ENCODE measurements at places on chromosomes 12 and 14.
A peak's percentile ranks its signal among the peaks of the same experiment; 100 is the strongest.

DNA sequence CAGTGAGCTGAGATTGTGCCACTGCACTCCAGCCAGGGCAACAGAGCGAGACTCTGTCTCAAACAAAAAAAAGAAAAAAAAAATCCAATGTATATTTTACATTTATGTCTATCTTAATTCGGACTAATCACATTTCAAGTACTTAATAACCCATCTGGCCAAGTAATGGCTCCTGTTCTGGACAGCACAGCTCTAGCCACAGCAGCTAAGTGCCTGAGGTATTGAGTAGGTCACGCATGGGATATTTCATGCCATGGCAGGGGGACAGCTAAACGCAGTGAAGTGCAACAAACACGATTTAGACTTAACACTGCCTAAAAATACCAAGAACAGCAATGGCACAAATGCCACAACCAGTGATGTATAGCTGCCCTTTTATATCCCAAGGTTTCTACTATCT is 8.0 kb downstream of the BAZ1A start:
- no peak for DNase-seq

GRCh38 chr14:22791301-22791700 is 23.9 kb downstream of the SLC7A7 start:
- DNase-seq, result no peak

GRCh38 chr12:90978117-90978770 is 23.3 kb upstream of the CCER1 start:
- no peak for DNase-seq

DNA sequence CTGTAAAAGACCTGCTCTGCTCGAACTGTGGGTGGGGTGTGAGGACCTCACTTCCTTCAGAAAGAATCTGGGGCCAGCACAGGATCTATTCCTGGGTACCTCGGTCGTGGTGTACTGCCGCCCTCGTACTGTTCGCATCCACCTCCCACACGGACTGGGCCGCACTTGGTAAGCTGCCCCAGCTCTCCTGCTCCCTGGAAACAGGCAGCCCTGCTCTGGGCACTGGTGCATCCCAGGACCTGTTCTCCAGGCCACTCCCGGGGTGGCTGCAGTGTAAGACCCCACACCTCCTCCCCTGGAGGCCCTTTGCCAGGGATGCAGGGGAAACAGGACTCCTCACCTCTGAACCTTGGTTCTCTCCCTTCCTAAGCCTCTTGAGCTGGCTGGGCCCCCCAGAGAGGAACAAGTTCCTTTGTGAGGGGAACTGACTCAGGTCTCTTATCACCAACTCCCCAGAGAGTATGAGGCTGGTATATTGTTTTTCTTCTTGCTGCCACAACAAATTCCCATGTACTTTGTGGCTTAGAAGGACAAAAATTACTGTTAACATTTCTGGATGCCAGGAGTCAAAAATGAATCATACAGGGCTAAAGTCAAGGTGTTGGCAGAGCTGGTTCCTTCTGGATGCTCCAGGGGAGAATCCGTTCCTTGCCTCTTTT is 276.5 kb downstream of the NUAK1 start:
- DNase-seq, result no peak

DNA sequence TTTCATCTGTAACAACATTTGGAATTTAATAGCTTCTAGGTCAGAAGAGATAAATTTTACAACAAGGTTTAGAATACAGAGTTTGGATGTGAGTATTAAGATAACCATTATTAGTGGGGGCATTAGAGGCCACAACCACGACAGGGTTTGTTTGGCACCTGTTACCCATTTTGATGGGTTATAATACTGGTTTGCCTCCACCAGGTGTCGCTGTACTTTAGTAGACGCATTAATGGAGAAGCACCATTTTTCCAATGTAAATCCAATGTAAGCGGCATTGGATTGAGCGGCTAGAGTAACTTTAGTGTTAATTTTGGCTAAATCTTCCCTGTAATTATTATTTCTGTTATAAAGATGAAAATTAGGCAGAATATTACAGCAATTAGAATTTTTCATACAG is 136.2 kb downstream of the SLCO1B3 start:
- DNase-seq, result no peak

DNA sequence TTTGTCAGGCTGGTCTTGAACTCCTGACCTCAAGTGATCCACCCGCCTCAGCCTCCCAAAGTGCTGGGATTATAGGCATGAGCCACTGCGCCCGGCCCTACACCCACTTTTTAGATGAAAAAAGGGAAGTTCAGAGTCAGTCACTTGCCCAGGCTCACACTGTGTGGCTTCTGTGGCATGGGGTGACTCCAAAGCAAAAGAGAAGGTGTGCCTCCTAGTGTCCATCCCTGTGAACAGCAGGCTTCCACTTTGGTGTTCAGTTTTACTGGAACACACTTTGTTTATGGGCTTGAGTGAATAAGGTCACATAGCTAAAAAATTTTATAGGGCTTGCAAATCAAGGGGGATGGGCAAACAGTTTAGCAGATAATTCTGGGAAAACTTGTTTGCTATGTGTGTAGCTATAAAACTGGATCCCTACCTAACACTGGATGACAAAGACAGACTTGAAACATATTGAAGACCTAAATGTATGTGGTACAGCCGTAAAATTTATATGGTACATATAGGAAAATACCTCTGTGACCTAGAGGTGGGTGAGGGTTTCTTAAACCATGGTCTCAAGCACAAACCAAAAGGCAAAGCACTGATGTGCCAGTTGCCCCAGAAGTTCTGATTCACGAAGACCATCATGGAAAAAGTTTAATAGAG is 54.9 kb downstream of the EID3 start:
- peak; percentile 69 for DNase-seq

DNA sequence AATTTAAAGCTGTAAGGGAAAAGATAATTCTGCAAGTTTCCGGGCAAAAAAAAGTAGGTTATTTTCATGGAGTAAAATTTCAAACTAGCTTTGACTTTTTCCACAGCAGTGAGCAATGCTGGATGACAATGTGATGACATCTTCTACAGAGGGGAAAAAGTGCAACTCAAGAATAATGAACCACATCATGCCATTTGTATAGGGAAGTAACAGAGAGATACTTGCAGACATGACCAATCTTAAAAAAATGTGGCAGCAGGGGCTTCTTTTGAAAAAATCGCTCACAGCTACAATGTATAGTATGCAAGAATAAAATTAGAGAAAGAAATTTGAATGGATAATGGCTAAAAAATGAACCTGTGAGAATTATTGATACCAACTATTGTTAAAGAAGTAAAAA is 115.5 kb downstream of the DHRS2 start:
- DNase-seq, result no peak
